GM12865 (cell line): ENCODE measurements at places on chromosomes 2 and 18.
A peak's percentile ranks its signal among the peaks of the same experiment; 100 is the strongest.

- DNase-seq, result no peak
These were observed 74.3 kb downstream of the HRH4 start for GRCh38 chr18:24534737-24535136.

DNA sequence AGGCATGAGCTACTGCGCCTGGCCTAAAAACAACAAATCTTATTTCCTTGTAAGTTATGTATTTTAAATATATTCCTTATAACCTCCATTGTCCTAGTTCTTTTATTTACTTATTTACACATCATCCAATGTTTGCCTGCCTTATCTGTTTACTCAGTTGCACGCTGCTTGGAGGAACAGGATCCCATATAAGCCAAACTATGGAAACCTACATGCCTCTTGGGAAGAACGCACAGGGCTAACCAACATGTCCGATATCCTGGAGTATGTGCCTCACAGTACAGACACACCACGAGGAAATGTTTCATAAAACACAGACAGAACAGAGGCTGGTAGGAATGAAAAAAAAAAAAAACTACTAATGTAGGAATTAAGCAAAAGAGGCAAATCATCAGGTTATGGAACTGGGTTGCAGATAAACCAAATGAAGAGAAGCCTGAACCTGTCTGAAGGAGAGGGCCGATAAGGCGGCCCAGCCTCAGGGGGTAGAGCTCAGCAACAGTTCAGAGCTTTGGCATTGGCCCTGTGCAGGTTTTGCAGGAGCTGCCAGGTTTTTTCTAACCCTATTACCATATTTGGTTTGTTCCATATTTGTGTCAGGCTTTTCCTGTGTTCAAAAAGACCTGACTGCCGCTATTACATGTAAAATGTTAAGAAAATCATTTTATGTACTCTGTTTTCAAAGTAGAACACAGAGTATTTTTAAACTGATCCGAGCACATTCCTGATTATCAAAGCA lies 19.9 kb upstream of the SP3 start:
- no peak for DNase-seq

DNA sequence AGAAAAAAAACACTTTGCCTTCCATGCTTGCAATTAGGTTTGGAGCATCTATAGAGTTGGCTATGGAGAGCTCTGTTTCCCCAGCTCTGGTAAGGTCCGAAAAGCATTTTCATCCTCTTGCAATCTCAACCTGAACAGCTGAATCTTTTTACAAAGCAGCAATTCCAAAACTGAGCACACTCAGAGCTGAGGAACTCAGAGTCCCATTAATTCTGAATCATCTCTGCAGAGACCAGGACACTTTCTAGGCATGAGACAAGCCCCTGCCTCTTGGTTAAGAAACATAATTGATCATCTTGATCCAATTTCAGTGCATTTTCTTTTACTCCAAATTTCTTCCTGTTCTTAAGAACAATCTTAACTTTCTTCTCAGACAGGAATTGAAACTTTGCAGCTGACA lies 4.2 kb downstream of the CNGA3 start:
- DNase-seq, result no peak

GRCh38 chr2:144996225-144996795 lies 476.4 kb upstream of the ZEB2 start:
- DNase-seq, result no peak

DNA sequence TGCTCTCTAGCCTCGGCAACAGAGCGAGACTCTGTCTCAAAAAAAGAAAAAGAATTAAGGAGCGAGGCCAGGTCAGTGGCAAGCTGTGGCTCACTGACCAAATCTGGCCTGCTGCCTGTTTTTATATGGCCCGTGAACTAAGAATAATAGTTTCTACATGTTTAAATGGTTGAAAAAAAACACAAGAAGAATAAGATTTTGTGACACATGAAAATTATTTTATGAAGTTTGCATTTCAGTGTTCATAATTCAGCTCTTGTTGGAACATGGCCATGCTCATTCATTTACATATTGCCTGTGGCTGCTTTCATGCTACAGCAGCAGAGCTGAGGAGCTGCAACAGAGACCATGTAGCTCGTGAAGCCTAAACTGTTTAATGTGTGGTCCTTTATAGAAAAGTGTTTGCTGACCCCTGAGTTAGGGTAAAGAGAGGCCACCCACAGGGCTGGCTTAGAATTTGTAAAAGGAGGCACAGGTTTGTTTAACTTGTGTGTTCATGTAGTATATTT lies 59.5 kb downstream of the MFSD6 start:
- DNase-seq, result peak; percentile 60

GRCh38 chr2:134359367-134360081 lies 105.7 kb downstream of the MGAT5 start:
- no peak for DNase-seq

DNA sequence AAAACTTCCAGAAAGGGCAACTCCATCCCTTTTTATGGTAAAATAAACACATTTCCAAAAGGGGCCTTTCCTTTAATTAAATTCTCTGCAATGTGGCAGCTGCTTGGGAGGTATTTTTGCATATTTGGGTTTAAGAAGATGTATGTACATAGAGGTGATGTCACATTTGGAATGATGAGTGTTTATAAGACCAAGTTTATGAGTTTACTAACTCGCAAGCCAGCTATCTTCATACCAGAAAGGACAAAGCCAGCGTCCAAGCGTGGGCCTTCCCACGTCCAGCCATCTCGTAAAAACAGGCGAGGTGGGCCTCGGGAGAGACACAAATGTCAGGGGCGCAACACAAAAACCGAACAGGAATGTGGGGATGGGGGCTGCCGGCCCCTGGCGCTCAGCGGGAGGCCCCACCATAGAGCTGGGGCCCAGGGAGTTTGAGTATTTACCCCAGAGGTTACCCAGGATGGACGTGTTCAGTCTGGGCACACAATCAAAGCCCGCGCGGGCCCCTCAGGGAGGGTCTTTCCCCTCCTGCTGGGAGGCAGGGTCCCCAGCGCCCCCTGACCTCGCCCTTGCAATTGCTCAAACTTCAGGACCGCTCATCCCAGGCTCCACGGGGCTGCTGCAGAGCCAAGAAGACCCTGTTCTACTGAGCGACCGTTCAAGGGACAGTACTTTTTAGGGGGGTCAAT lies 137.3 kb downstream of the TWIST2 start:
- DNase-seq, result no peak
